ENCODE measurements at places on chromosomes 6 and 20.

- DNase-seq, result no peak
Measured at GRCh38 chr20:9839626-9840025, 750 bp upstream of the PAK5 start.

DNA sequence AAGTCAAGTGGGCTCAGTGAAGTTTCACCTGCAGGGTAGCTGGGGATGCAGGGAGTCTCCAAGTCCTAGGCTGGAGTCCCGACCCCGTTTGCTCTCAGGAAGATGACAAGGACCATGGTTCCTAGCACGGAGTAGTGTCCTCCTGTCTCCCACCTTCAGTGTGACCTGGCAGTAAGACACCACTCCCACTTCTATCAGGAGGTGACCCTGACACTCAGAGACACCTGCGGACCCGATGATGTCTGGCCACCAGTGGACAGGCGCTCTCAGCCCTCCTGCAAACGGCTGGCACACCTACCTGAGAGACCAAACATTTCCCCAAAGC lies 1.1 kb downstream of the SOD2 start:
- no peak for DNase-seq

- DNase-seq, result no peak
Measured at GRCh38 chr6:139981768-139982181, 607.3 kb upstream of the CITED2 start.

- DNase-seq, result no peak
Measured at GRCh38 chr6:28134015-28134414, 7.7 kb upstream of the ZKSCAN8 start.

DNA sequence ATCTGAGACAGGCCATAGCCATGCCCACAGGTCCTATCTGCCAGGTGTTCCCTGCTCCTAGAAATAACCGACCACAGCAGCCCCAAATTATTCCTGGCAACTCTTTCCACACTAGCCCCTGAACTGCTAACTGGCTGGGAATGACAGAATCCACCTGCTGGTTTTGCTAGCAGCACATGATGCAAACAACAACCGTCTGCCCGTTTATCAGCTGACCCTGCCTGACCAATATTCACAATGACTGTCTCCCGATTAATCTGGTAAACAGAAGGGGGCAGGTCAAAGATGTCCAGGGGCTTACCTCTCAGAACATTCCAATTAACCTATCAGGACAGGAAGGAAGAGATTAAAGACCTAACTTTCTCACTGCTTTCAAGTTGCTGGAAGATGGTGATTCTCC lies 101.5 kb downstream of the NRSN1 start:
- no peak for DNase-seq

DNA sequence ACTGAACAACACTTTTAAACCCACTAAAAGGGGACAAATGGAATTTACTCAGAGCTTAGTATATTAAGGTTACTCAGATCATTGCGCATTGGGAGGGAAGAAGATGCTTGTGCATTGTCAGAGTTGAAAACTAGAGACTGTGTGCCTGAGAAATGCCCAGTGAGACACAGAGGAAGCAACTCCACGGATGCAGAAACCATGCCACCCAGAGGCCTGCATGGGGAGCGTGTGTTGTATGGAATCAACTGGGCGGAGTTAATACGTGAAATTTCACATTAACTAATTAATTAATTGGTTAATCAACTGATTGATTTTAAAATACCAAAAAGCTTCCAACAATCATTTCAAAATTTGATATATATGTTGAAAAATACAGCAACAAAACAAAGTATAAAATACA lies 391.6 kb downstream of the PLCB1 start:
- DNase-seq, result no peak

- DNase-seq, result no peak
Measured at GRCh38 chr6:153790876-153791473, 248.1 kb upstream of the OPRM1 start.

DNA sequence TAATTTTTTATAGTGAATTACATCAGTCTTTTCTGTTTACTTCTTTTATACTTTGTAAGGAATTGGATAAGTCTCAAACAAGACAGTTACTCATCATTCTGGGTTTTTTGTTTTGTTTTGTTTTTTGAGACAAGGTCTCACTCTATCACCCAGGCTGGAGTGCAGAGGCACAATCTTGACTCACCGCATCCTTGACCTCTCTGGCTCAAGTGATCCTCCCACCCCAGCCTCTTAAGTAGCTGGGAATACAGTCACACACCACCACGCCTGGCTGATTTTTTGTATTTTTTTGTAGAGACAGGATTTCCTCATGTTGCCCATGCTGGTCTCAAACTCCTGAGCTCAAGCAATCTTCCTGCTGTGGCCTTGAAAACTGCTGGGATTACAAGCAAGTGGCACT lies 524.3 kb downstream of the EYS start:
- no peak for DNase-seq

DNA sequence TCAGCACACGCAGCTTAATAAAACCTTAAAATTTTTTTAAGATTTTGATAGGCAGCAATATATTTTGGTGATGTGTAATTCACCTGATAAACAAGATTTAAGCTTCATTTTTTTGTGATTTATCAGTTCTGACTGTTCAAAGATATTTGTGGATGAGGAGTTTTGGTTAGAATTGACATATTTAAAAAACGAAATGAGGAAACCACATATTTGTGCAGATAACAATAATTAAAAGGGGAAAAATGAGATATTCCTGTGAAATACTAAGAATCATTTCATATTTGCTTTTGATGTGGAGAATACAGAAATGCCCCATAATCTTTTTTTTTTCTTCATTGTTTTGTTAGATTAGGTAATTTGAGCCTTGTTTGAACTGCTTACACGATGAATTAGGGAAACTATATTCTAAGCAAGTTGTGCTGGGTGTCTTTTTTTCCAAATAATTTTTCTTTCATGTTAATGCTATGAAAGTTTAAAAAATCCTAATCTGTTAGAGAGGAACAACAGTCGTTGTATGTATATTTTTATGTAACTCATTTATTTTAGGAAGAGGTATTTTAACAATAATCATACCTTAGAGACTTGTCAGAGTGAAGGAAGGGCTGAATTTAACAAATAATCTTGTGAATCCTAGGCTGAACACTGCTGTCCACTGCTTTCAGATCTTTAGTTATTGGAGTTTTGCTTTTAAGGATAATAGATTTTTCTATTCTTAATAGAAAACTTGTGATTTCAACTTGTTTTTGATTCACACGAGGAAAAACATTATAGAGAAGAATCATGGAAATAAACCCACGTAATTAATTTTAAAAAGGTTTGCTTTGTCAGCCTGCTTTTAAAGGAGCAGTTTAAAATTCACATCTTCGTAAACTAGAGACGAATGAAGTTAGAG lies 4.0 kb downstream of the ARID1B start:
- no peak for DNase-seq

All from activated effector memory CD4-positive, alpha-beta T cell treated with Interleukin-2 at 50 U/mL for 16 hours (primary cell).